ENCODE measurements at places on chromosomes 4 and X. TPM values are rescaled to one million over a fixed set of nuclear protein-coding genes. Genes with fewer than 3 reads are reported as not detected.

Gene FAM9B
- total RNA-seq = not detected

Gene ARAP2
- total RNA-seq = 0.40 TPM

Gene PRDM5
- total RNA-seq = 13.1 TPM

Gene ZNF81
- 4.5 TPM for total RNA-seq

Gene DRD5
- total RNA-seq = not detected

Gene QRFPR
- total RNA-seq = not detected

Gene EGF
- 0.13 TPM for total RNA-seq

Gene MAGEC1
- not detected for total RNA-seq

Gene SHOX
- total RNA-seq = not detected

Gene FREM3
- 0.44 TPM for total RNA-seq

Gene TBX22
- total RNA-seq = not detected

Gene SLIT2
- total RNA-seq = 17.0 TPM

Gene VCX2
- not detected for total RNA-seq

Gene SMPX
- 0.12 TPM for total RNA-seq

Gene ADH1B
- total RNA-seq = 4,233 TPM

Gene GPAT3
- 1.4 TPM for total RNA-seq

Gene RNF128
- 1.1 TPM for total RNA-seq

Gene MXD4
- 64.5 TPM for total RNA-seq

Gene KCTD8
- 0.13 TPM for total RNA-seq

Gene ITIH6
- not detected for total RNA-seq

Gene NEIL3
- total RNA-seq = 6.6 TPM

Gene MAGEE2
- total RNA-seq = not detected

Gene THAP9
- total RNA-seq = 4.0 TPM

Gene NDNF
- 0.25 TPM for total RNA-seq

Gene NHSL2
- 9.1 TPM for total RNA-seq

Gene STK26
- total RNA-seq = 0.75 TPM

Gene PAGE2B
- total RNA-seq = not detected

Gene COL4A5
- total RNA-seq = 53.1 TPM

Measured in aortic smooth muscle cell (primary cell).